ENCODE measurements at places on chromosomes 1 and 21.

- no peak for DNase-seq
Observed at GRCh38 chr1:85229574-85230097, 28.8 kb upstream of the SYDE2 start.

GRCh38 chr1:156698995-156699394, 6.4 kb downstream of the CRABP2 start:
- DNase-seq: no peak

DNA sequence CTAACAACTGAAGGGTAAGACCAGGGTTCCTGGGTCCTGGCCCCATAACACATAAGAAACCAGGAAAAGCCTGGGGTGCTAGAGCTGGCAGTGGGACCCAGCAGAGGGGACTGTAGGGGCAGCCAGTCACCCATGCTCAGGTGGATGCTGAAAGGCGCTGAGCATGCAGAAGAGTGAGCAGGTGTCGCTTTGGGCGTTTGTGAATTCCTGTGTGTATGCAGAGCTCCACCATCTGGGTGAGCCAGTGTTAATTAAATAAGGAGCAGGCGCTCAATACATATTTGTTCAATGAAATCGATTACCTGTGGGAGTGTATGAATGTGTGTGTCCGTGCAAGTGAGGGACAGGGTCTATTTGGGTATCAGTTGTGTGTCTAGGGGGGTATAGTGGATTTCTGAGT, 499 bp downstream of the C1QA start:
- DNase-seq: no peak

GRCh38 chr1:198295225-198295624, 138.4 kb downstream of the NEK7 start:
- no peak for DNase-seq

GRCh38 chr1:229152311-229152710, 118.6 kb upstream of the RAB4A start:
- DNase-seq: no peak

DNA sequence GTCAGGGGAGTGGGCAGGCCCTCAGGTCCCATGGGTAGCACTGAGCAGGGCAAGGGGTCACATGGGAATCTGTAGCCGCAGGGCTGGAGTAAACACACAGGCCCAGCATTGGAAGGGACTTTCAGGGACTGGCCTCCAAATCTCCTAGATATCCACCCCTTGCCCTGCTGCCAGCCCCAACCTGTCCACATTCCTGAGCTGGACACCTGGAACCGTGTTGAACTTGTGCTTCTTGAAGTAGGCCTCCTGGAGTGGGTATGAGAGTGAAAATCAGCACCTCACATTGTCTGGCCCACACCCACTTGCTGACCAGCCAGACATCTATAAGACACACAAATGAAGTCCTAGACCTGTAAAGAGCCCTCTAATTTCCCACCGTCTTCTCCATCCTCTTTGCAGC, 7.7 kb downstream of the POMGNT1 start:
- no peak for DNase-seq

DNA sequence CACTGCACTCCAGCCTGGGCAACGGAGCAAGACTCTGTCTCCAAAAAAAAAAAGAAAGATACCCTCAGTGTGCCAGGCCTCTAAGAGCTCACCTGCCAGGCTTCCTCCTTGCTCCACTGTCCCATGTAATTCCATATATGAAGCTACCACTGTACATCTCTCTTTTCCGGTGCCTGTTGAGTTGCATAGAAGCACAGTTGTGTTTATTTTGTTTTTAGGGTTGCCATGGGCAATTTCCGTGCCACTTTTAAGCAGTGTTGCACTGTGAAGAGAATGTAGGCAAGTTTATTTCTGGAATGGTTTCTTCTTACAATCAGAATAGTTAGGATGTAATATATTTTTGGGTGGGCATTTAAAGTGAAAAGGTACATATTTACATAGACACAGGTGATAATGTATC, 23.3 kb downstream of the MR1 start:
- DNase-seq: no peak

DNA sequence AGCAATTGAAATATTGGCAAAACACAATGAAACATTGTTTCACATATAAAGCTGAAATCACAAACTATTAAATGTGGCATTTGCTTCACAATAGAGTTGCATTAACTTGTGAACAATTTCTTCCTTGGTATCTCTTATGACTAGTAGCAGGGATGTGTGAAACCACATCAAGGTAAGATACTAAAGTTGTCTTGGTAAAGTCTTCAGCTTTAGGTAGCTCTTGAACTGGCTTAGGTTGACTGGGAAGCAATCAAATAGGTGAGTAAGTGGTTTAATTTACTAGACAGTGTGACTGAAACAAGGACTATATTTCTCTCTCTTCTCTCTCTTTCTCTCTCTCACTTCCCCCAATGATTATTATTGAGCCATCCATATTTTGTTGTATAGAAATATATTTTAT, 141.5 kb upstream of the KCNK2 start:
- no peak for DNase-seq

Data from HS-27A (cell line).